Activated CD4-positive, alpha-beta T cell treated with anti-CD3 and anti-CD28 coated beads, Interleukin-2, amount 50 U/mL, for 16 hours (primary cell): ENCODE measurements at places on chromosomes 1 and 21.
A peak's percentile ranks its signal among the peaks of the same experiment; 100 is the strongest.

GRCh38 chr1:39288735-39289465 is 84.4 kb downstream of the MACF1 start:
- no peak for DNase-seq

DNA sequence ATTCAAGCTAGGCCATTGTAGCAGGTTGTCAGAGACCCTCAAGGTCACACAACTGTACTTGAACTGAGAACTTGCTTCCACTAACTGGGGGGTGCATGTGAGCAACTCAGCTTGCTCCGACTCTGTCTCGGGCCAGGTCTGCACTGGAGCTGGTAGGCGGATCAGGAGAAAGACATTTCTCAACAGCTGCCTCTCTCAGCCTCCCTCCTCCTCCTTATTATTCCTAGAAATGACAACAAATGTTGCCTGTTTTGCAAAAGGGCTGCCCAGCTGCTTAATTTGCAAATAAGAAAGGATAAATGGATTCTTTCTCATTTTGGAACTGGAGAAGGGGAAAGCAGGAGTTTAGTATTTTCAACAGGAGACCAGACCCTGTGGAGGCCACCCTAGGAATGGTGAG is 140.5 kb downstream of the RHOU start:
- no peak for DNase-seq

- no peak for DNase-seq
These were observed 204.9 kb upstream of the USP24 start for GRCh38 chr1:55420026-55420425.

DNA sequence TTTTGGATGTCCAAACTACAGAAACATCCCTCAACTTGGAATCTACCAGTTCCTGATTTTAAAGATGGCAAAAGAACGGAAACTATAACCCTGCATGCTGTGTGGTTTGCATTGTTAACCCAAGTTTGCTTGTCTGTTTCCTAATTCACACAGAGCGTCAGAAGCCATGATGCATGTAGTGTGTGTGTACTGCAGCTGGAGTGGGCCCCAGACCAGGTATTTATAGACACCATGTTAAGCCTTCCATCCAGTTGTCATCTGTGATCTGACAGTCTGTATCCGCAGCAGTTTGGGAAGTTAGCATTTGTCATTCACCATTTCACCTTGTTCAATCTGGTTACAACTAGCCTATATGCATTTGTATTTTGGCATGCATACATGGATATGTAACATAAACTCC is 27.7 kb upstream of the PLEKHM2 start:
- no peak for DNase-seq

- DNase-seq = no peak
These were observed 329.9 kb upstream of the AJAP1 start for GRCh38 chr1:4324525-4324924.

DNA sequence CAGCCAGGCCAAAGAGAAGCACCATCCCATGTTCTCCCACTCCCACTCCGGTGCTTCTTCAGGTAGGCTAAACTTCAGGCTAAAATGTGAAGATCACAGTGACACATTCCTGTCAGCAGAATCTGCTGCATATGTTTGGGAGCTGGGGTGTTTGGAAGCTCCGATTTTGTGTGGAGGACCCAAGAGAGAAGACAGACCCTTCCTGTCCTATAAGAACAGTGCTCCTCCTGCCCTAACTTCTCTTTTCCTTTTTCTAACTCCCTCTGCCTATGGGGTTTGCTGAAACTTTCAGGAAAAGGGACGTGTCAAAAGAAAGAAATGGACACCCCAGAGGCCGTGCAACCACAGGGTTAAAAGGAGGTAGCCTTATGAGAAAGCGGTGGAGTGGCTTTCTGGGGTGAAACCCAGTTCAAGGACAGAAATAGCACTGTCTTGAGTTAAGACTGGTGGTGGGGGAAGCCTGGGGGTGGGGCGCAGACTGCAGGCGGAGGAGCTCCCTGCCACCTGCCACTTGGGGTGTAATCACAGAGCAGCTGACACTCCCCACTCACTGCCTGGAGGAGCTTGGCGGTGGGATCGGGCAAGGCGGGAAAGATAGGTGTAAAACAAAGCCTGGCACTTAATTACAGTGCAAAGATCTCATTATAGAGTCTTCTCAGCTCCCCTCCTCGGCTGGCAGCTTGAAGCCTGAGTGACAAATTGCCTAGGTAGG is 645 bp upstream of the TLR5 start:
- no peak for DNase-seq

- peak; percentile 68 for DNase-seq
These were observed 39.8 kb upstream of the ZC3H12A start for GRCh38 chr1:37434292-37435225.

- DNase-seq = no peak
These were observed 5.9 kb downstream of the MTFR1L start for GRCh38 chr1:25825605-25826004.

- no peak for DNase-seq
These were observed 275.8 kb downstream of the TGFB2 start for GRCh38 chr1:218620956-218621355.

GRCh38 chr1:115164484-115164883 is 75.2 kb upstream of the TSPAN2 start:
- no peak for DNase-seq

- no peak for DNase-seq
These were observed 60.1 kb upstream of the COA6 start for GRCh38 chr1:234313171-234313570.

DNA sequence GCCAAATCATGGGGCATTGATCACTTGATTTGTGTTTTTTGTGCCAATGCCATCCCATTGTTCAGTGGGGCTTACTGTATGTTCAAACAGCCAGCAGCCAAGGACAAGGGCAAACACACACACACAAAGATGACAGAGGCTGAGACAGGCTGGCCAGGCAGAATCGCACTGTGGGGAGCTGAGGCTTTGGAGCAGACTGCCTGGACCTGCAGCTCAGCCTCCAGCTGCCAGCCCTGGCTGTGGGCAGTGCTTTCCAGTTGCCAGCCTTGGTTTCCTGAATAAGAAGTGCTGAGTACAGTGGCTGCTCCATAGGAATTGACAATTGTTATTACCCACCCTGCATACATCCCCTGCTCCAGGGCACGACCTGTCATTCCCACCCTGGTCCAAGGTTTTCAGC is 16.9 kb upstream of the PCP4 start:
- no peak for DNase-seq
